Heart left ventricle (tissue), 16 donors: ENCODE measurements at places on chromosomes 6 and 20. TPM values are rescaled to one million over a fixed set of nuclear protein-coding genes. Genes with fewer than 3 reads are reported as not detected.
A peak's percentile ranks its signal among the peaks of the same experiment; 100 is the strongest.

GRCh38 chr6:152338335-152339125 lies 298.6 kb downstream of the SYNE1 start:
- peak; percentile 49 for DNase-seq
- H3K4me1 ChIP-seq = no peaks in the 10 kb centered on the region
- no peak overlapping the region for H3K27ac ChIP-seq
- H3K4me3 ChIP-seq = no peak overlapping the region
- H3K36me3 ChIP-seq = peaks cover 36% of the 10 kb centered on the region

DNA sequence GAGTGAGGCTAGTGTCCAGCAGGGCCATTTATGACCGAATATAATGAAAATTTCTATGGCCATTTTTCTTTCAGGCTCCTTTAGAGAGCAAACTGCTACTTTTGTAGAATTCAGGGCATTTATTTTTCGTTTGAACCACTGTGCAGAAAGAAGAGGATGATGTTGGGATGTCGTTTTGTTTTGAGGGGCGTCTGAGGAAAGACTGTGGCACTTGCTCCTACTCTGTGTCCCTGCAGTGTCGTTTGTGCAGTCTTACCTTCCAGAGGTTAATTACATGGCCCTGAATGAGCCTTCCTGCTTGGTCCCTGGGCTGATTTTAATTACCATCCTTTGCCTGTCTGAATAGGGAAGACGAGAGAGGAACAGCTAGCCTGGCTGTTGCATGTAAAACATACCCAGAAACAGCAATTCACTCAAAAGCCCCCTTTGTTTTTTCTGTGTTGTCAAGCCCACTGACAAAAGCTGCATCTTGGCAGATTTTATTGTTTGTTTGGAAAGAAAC lies 65.3 kb downstream of the CTNNBL1 start:
- no peak overlapping the region for H3K4me3 ChIP-seq
- no peaks in the 10 kb centered on the region for H3K4me1 ChIP-seq
- H3K27me3 ChIP-seq = no peaks in the 10 kb centered on the region
- no peak for DNase-seq
- H3K36me3 ChIP-seq = no peaks in the 10 kb centered on the region
- no peak overlapping the region for H3K27ac ChIP-seq

GRCh38 chr6:110484321-110484720 lies 7.9 kb upstream of the SLC22A16 start:
- no peaks in the 10 kb centered on the region for H3K27me3 ChIP-seq
- no peak overlapping the region for H3K4me3 ChIP-seq
- no peaks in the 10 kb centered on the region for H3K4me1 ChIP-seq
- no peak overlapping the region for H3K27ac ChIP-seq

BTN2A1 gene
- total RNA-seq = 14.2 TPM

SLC22A16 gene
- total RNA-seq = 2.2 TPM
